ENCODE measurements at places on chromosomes 13 and 19.
A peak's percentile ranks its signal among the peaks of the same experiment; 100 is the strongest.

DNA sequence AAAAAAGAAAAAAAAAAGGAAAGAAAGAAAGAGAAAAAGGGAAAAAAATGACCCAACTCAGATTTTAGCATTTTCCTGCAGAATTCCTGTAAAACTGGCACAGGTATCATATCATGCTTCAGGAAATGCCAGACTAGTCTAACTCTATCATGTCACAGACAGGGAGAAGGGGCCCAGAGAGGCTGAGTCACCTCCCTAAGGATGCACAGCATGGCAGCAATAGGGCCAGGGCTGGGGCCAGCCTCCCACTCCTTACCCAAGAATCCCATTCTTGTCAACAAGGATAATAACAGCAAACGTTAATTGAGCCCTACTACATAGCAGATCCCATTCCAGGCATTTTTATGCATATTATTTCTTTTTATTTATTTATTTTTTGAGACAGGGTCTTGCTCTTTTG is 8.5 kb downstream of the GPR4 start:
- DNase-seq = no peak

GRCh38 chr19:15422296-15423075 is 3.7 kb upstream of the AKAP8L start:
- DNase-seq = no peak

DNA sequence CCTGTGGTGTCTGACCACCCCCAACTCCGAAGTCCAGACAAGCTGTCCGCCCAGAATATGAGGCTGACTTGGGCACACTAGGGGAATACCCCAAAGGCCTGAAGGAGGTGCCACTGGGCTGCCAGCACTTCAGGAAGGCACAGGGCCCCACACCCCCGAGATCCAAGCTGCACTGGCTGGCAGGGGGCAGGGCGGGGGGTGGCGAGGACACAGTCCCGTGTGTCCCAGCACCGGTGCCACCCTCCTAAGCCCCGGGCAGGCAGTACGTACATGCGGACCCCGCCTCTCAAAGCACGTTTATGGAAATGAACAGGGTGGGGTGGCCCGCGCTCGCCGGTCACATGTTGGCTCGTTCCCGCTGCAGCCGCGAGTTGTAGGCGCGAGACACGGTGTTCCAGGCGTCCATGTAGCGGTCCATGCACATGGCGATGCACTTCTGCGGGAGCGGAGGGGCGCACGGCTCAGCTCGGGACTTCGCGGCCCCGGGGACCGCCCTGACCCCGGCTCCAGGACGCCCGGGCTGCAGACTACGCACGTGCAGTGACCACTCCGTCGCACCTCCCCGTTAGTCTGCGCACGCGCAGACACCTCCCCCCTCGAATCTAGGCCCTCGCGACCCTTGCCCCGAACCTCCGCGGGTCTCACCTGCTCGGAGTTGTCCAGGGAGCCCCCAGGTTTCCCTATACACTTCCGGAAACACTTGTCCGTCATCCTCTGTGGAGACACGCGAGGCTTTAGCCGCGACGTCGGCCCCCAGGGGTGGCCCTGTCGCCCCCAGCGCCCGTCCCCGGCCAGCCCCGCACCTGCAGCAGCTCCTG is 566 bp downstream of the TIMM13 start:
- DNase-seq = peak; percentile 44

- DNase-seq = no peak
Observed at GRCh38 chr13:70237131-70237530, 128.9 kb upstream of the KLHL1 start.

- no peak for DNase-seq
Observed at GRCh38 chr13:97798171-97798821, 155.2 kb upstream of the IPO5 start.

GRCh38 chr13:44117351-44117750 is 237.6 kb downstream of the LACC1 start:
- no peak for DNase-seq

DNA sequence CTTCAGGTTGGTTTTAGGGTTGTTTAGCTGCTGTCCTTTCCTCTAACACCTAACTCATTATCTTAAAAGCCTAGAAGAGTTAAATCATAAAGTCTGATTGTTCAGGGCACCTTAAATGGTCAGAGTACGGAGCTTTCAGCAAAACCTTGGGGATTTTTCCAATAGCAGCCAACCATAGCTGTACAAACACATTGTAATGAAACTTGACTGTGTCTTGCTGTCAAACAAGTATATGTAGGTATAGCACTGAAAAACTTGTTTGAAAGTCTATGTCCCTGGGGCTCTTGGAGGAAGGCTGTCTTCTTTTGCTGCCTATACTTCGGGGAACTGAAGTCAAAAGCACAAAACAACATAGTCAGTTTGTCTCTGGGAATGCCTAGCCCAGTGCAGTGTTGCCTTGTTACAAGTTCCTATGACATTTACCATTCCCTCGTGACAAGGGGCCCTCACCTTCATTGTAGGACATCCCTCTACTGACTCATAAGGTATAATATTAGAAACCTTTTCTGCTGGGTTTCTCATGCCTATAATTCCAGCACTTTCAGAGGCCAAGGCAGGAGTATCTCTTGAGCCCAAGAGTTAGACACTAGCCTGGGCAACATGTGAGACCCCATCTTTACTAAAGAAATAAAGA is 474.5 kb upstream of the NBEA start:
- DNase-seq = no peak

GRCh38 chr13:94387047-94387446 is 92.4 kb downstream of the DCT start:
- no peak for DNase-seq

GRCh38 chr13:34502011-34502410 is 440.1 kb upstream of the NBEA start:
- no peak for DNase-seq

- peak; percentile 60 for DNase-seq
Observed at GRCh38 chr19:40433391-40434216, 7.8 kb upstream of the SERTAD1 start.

DNA sequence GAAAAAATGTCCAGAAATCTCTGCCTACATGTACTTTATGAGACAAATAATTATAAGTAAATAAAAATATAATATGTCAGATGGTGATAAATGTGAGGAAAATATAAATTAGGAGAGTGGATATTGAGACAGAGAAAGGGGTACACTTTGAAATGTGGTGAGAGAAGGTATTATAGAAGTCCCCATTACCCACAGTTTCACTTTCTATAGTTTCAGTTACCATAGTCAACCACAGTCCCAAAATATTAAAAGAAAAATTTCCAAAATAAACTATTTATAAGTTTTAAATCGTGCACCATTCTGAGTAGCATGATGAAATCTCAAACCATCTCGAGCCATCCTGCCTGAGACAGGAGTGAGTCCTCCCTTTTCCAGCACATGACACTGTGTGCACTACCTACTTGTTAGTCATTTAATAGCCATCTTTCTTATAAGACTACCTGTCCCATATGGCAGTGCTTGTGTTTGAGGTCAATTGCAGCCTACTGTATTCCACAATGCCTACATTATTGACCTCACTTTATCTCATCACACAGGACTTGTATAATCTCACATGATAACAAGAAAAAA is 653.7 kb downstream of the DACH1 start:
- DNase-seq = no peak

- DNase-seq = no peak
Observed at GRCh38 chr13:73223372-73223781, 164.6 kb downstream of the KLF5 start.

DNA sequence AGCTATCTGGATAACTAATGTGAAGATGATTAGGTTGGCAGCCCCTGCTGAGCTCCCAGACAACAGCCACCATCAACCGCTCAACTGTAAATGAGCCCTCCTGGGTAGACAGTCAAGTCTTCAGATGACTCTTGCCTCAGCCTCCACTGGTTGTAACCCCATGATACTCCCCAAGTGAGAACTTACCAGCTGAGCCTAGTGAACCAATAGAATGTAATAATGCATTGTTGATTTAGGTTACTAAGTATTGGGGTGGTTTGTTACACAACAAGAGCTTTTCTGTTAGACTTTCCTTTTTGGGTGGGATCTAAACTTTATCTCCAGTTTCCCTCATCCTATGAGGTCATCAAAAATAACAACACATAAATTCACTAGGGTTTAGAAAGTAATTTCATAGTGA is 69.4 kb downstream of the CYSLTR2 start:
- no peak for DNase-seq

DNA sequence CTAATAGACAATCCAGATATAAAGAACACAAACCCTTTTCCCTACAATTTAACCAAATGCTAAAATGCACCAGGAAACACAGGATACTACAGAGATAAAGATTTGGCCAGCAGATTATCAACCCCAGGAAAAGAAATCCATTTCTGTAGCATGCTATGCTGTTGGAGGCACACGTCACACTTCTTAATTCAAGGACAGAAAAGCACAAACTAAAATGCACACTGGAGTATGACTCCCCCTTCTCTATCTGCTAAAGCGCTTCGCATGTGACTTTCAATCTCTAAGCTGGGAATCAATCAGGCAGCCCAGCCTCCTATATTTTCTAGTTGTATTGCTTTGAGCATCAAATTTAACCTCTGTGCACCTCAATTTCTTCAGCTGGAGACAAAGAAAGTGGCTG is 22.2 kb downstream of the ABCC4 start:
- no peak for DNase-seq

GRCh38 chr19:6963244-6963852 is 57.9 kb downstream of the MBD3L2B start:
- no peak for DNase-seq

GRCh38 chr19:58476498-58477015 is 405 bp downstream of the ZNF446 start:
- DNase-seq = no peak

DNA sequence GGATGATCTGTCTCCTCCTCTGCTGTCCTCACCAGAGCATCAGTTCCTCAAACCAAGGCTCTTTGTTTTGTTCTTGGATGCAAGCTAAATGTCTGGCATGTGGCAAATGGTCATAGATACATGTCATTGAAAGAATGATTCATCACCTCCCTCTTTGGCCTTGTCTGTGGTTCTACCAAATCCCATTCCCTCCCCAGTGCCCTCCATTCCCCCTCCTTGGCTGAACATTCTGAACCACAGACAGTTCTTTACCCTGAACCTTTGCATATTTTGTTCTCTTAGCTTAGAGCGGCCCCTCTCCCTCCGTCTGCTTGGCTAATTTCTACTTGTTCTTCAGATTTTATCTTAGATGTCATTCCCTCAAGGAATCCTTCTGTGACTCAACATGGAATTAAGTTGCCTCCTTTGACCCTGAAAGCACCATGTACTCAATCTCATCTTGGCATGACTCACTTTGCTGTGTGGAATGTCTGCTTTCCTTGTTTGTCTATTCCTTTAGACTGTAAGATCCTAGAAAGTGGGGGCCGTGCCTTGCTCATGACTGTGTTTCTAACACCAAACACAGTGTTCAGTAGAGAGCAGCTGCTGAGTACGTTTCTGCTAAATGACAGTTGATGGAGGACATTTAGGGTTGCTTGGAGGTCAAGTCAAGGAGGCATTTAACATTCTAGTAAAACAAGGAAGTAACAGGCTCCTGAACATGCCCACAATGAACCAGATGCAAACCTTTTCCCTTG is 8.1 kb downstream of the ALOX5AP start:
- no peak for DNase-seq

- no peak for DNase-seq
Observed at GRCh38 chr13:41651413-41652058, 194.2 kb downstream of the RGCC start.

DNA sequence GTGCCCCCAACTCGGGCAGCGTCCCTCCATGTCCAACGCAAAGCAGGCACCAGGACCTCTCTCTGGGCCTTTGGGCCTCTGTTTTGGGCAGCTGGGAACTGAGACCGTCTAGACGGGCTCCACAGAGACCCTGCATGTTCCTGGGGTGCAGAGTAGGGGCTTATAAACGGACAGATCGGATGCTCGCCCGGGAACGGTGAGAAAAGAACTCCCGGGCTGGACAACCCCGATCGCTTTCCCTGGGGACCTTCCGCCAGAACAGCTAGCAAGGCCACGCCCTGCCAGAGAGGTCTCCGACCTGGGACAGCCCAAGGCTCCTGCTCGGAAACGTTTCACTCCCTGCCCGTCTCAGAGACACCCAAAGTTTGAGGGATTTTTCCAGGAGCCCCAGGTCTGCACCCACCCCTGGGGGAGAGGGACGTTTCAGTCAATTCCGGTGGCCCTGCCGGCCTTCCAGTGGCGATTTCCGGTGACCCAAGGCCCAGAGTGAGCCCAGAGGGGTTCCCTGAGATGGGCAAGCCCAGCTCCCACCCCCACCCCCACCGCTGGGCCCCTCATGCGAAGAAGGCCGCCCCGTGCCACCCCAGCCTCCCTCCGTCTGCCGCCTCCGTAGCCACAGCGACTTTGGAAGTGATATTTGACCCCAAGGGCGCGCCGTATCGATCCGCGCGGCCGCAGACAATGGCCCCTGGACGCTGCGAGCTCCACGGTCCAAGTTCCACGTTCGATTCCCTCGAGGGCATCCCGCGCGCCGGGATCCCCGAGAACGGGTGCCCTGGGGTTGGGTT is 1.7 kb downstream of the NR2F6 start:
- no peak for DNase-seq

GRCh38 chr19:55368701-55369563 is 1.3 kb downstream of the IL11 start:
- peak; percentile 29 for DNase-seq

- no peak for DNase-seq
Observed at GRCh38 chr13:96539791-96540190, 449.9 kb downstream of the HS6ST3 start.

GRCh38 chr13:110877737-110878258 is 37.1 kb downstream of the ANKRD10 start:
- DNase-seq = no peak

DNA sequence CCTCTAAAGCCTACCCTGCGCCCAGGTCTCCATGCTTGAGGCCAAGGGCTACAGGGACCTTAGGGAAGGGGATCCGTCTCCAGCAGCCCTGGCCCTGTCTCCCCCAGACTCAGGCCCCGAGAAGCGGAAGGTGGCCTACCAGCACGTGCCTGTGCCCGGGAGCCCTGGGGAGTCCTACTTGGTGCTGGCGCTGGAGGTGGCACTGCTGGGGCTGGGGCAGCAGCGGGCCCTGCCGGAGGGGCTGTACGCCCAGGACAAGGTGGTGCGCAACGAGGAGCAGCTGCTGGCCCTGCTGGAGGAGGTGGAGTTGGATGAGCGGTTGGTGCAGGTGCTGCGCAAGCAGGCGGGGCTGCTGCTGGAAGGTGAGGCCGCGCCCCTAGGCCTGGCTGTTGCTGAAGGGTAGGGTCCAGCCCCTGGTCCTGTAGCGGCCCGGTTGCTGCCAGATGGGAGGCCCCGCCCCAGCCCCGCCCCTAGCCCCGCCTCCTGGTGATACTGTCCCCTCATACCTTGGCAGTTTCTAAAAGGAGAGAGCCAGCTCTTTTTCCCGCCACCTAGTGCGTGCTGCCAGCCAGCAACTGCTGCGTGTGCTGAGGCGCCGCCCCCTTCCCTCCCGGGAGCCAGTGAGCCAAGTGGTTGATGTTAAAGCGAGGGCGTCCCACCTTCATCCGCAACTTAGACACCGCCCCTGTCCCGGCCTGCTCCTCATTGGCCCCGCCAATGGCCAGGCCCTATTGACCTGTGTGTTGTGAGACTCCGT is 22.6 kb downstream of the ZSWIM4 start:
- no peak for DNase-seq

- no peak for DNase-seq
Observed at GRCh38 chr19:44960906-44961728, 5.9 kb downstream of the CLPTM1 start.

Data from NCI-H2171 treated with DMSO at 0.1 percent for 48 hours (cell line).